NCI-H1092 treated with DMSO at 0.1 percent for 48 hours (cell line): ENCODE measurements at places on chromosomes 12 and 14.
A peak's percentile ranks its signal among the peaks of the same experiment; 100 is the strongest.

DNA sequence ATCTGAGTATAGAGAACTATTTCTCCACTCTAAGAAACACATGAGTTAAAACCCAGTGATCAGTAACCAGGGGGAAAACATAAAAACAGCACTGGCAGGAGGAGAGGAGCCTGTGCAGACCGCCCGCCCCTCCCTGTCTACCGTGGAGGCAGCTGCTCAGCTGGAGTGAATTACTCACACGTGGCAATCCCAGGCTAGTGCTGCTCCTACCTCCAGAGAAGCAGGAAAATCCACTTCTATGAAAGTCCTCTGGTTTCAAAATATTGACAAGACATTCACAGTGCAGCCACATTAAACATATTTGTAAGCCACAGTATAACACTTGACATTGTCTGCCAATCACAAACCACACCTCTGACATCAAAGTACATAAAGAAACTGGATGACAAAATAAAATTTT lies 16.7 kb downstream of the TMEM132D start:
- DNase-seq, result peak; percentile 71

DNA sequence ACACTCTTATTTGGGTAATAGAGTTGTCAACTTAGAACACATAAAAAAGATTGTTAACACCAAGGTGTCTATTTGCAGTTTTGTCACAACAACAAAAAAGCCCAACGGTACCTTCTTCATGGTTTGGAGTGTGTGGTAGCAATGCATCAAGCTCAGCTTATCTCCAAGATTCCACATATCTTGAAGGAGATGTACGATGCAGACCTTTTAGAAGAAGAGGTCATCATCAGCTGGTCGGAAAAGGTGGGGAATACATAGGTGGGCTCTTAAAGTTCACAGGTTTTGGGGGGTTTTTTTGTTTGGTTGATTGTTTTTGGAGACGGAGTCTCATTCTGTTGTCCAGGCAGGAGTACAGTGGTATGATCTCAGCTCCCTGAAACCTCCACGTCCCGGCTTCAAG lies 5.5 kb downstream of the EIF5 start:
- DNase-seq, result no peak

DNA sequence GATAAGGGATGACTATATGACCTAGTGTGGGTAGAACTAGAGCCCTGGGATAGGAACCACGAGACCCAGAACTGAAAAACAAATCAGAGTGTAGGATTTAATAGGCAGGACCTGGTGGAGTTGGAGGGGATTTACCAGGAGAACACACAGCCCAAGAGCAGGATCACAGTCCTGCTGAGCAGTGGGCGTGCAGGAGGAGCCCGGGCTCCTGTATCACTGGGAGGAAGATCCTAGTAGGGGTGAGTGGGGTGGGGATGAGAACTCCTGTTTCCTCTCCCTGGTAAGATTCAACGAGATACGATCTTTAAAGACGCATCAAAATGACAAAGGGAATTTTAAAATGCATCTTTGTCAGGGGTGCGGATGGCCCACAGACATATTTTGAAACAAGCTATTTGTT lies 220.1 kb downstream of the GALC start:
- DNase-seq, result no peak

- no peak for DNase-seq
Measured at GRCh38 chr14:100031506-100032281, 33.5 kb upstream of the EVL start.

GRCh38 chr12:64010069-64010686 lies 165.7 kb downstream of the SRGAP1 start:
- DNase-seq, result no peak

DNA sequence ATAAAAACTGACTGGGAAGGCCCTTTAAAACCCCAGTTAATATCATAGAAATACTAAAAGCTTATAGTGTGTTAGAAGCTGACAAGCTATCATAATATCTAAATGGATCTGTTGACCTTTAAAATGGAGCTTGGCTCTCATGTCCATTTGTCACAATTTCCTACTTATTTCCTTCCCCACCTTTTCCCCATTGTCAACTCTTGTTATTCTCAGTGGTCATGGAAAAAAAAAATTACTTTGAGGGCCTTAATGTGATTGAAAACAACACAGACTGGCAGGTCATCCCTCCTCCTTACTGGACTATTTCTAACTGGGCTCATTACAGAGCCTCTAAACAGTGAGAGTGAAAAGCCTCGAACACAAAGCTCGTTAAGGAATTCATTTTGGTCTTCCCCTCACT lies 13.7 kb upstream of the WNK1 start:
- DNase-seq, result no peak

DNA sequence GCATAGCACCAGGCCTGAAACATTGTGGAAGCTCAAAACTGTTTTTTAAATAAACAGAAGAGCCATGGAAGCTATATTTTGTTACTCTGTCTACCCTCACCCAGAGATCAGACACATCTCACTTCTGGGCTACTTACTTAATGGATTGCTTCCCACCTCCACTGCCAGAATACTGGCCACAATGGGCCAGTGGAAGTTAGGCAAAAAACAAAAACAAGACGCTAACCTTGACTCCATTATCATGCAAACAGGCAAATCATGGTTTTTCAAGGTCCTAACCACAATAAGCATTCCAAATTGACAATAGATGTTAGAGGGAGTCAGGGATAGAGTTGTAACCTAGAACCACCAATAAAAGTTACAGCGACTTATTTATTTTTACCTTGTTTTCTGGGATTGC lies 52.7 kb upstream of the PTCSC3 start:
- no peak for DNase-seq
